ENCODE measurements at places on chromosomes 13 and 19. TPM values are rescaled to one million over a fixed set of nuclear protein-coding genes. Genes with fewer than 3 reads are reported as not detected.

DNA sequence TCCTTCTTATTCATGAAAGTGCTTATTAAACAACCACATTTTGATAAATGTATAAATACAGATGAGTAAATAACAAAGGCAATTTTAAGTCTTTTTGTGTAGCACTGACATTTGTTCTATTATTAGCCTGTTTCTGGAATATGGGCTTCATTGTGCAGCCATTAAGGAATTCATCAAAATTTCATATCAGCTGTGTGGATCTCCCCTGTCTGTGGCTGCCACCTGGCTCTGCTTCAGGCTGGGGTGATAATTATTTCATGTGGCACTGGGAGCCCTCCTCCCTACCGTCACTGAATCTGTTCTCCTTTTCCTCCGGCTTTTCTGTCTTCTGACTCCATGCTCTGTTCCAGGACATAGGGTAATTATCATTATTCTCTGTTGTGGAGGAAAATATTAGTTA is 57.1 kb downstream of the LMO7 start:
- DNase-seq: no peak

GRCh38 chr13:21088534-21088933 is 27.1 kb upstream of the LATS2 start:
- no peak for DNase-seq

Gene QPCTL
- 8.2 TPM for total RNA-seq

Gene APC2
- total RNA-seq: 116 TPM

All from frontal cortex (tissue), 4 donors.